Brain (organoid and tissue), 16 donors: ENCODE measurements at places on chromosomes 11 and 22.

DNA sequence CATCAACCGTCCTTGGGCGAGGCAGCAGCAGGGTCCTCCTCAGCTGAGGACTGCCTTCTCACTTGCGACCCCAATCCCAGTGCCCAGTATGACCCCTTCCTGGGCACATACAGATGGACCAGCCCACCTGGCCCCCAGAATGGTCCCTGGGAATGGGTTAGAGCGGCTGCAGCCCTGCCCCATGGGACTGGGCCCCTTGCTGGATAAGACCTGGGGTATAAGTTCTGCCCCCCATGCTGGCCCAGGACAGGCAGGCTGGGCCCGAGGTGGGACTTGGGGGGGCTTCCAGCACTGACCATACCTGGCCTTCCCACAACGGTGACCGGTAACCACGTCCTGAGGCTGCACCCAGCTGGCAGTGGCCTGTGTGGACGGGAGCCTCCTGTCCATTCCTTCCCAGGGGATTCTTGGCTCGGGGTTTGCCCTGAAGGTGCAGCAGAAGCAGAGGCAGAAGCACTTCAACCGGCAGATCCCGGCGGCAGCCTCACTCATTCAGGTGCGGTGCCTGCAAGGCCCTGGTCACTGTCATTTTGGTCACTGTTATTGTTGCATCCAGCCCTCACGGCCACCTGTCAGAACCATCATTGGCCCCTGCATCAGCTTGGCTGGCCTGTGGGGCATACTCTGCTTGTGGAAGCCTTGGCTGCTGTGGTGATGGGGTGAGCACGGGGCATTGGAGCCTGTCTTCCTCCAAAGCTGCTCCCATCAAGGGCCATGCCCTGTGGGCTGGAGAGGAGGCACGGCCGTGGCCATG, 114.8 kb downstream of the KCNQ1OT1 start:
- no peak for DNase-seq

GRCh38 chr11:2250041-2250440, 20.3 kb downstream of the ASCL2 start:
- no peak for DNase-seq

- no peak for DNase-seq
These were observed 7.5 kb downstream of the ZNF74 start for GRCh38 chr22:20401376-20402014.

GRCh38 chr22:40463017-40463631, 92.7 kb downstream of the SGSM3 start:
- DNase-seq: no peak

DNA sequence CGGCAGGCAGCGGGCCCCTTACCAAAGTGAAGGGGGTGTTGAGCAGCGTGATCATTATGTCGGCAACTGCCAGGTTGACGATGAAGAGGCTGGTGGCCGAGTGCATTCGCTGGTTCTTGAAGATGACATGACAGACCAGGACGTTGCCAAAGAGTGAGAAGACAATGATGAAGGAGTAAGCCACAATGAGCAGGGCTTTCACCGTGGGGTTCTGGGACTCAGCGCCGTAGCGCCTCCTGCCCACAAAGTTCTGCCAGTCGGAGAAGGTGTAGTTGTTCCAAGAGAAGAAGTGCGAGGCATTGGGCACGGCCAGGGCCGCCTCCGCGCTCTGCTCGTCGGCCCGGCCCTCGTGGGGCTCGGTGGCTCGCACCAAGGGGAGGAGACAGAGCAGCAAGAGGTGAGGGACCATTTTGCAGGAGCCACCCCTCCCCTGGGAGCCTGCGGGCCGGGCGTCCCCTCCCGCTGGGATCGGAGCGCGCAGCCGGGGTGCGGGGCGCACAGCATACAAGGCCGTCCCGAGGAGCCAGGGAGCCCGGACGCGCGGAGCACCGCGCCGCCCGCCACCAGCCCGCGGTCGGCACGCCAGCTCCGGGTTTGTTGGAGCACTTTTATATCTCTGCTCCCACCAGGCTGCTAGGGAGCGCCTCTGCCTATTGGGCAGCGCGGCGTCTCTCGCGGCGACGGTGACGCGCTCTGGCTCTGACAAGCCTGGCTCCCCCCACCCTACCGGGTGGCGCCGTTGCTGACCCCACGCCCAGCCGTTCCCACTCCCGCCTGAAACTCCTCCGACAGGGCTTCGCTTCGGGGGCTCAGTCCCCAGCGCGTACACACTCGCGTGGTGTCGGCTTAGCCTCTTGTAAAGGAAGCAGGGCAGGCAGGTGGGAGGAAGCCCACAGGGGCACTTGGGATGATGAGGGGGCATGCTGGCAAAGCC, at the start of gene GPR83:
Gene GPR83, minus strand, starts transcription at position 581 of the 934 bp plus-strand sequence. Its CDS starts 172 bp downstream, at position 409.
- DNase-seq: peak; percentile 69

DNA sequence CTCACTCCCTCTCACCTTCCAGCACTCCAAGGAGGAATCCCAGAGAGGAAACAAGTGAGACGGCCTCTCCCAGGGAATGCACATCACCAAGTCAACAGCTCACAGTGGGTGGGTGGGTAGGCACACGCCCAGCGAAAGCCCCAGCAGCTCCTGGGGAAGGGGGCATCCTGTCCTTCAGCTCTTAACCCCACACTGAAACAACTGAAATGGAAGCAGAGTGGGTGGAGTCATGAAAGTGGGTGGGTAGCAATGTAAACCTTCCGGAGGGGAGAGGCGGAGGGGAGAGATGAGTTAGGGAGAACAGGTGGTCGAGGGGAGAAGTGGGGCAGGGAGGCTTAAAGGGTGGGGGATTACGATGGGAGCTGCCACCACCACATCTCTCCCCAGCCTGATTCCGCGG, 5.4 kb downstream of the MCHR1 start:
- DNase-seq: no peak

- DNase-seq: no peak
These were observed 18.1 kb upstream of the TSPAN18 start for GRCh38 chr11:44708523-44709280.

DNA sequence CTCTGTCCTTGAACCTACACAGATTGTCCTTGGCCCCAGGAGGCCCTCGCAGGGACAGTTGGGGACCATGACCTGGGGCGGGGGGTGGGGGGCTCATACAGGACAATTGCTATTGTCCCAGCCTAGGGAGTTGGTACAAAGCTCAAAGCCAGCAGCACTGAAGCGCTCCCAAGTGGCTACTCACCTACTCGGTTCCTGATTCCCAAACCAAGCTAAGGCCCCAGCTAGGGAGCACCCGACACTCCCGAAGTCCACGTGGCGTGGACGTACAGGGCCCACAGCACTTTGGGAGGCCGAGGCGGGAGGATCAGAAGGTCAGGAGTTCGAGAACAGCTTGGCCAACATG, 80.6 kb downstream of the CELSR1 start:
- DNase-seq: no peak

DNA sequence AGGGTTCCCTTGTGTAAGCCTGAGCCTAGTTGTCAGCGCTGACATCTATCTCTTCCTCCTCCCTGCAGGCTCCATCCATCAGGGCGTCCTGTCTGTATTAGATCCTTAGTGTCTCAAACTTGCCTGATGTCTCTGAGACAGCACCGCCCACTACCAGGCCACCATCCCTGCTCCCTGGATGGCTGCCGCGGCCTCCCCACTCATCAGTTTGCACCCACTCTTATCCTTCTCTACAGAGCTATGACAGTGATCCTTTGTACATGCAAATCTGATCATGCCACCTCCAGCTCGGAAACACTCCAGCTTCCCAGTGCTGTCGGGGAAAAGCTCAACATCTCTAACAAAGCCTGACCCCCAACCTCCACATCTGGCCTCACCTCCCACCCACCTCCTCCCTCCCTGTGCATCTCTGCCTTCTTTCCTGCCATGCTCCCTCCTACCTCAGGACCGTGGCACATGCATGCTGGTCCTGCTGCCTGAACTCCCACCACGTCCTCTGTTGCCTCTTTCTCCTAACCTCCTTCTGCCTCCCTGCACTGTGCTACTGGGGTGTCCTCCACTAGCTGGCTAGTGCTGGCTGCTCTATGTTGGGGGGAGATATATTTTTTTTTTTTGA, 61.6 kb upstream of the EIF3D start:
- DNase-seq: no peak
